ENCODE measurements at places on chromosomes 11 and 22.

DNA sequence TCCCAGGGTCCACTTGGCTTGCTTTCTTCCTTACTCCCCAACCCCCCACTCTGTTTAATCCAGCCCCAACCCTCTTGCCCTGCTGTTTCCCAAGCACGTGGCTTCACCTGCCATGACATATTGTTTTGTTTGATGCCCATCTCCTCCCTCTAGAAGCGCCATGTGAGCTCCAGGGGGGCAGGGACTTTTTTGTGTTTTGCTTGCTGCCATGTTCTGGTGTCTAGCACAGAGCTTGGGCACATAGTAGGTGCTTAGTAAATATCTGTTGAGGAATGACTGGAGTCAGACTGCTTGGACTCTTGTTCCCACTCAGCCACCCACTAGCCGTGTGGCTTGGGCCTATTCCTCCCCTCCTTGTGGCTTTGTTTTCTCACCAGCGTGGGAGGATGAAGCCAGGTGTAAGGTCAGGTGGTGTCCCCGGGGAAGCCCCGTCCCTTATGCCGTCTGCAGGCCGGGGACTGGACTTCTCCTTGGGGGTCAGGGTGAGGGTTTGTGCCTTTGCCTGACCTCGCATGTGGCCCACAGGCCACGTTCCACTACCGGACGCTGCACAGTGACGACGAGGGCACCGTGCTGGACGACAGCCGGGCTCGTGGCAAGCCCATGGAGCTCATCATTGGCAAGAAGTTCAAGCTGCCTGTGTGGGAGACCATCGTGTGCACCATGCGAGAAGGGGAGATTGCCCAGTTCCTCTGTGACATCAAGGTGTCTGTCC lies 3.8 kb downstream of the AIP start:
- no peak for DNase-seq

DNA sequence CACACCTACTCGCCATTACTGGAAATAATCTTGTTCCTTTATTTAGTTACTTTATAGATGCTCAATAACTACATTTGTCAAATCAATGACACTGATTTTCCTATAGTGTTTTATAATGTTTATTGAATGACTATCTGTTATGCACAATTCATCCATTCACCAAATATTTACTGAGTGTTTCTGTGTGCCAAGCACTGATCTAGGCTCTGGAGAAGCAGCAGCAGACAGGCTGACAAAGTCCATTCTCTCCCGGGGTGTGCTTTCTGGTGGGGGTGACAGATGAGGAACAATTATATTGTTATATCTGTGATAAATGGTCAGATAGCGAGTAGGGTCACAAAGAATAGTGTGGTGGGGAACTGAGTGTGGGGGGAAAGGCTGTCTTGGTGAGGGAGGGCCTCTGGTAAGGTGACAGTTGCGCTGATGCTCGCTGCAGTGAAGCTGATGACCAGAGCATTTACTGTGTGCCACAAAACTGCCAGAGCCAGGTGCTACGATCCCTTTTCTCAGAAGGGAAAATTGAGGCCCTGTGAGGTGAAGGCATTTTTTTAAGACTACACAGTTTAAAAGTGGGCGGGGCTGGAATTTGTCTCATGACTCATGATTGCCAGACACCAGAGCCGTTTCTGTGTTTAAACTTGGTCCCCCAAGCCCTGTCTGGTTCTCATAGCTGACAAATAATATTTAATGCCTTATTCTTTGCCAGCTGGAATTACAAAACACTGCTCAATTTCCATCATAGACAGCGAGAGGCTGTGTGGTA lies 10.2 kb downstream of the PACS1 start:
- DNase-seq, result no peak

GRCh38 chr11:81840380-81840779 lies 893.3 kb downstream of the FAM181B start:
- no peak for DNase-seq

- DNase-seq, result no peak
These were observed 37.8 kb downstream of the SCN3B start for GRCh38 chr11:123616505-123617198.

DNA sequence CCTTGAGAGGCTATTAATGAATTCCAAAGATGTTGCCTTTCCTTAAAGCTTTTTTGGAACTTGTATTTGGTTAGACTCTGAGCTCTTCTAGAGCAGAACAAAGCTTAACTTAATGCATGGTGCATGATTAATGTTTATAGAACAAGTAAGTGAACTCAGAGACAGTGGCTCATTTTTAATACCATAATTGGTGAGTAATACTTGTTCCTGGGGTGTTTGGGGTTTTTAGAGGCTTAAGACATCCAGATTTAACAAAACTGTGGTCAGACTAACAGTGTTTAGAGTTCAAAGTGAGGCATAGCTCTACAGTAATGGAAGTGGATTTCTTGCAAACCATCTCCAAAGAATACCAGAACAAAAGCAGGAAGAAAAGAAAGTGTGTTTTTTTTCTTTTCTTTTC lies 73.7 kb upstream of the CTSC start:
- DNase-seq, result no peak

DNA sequence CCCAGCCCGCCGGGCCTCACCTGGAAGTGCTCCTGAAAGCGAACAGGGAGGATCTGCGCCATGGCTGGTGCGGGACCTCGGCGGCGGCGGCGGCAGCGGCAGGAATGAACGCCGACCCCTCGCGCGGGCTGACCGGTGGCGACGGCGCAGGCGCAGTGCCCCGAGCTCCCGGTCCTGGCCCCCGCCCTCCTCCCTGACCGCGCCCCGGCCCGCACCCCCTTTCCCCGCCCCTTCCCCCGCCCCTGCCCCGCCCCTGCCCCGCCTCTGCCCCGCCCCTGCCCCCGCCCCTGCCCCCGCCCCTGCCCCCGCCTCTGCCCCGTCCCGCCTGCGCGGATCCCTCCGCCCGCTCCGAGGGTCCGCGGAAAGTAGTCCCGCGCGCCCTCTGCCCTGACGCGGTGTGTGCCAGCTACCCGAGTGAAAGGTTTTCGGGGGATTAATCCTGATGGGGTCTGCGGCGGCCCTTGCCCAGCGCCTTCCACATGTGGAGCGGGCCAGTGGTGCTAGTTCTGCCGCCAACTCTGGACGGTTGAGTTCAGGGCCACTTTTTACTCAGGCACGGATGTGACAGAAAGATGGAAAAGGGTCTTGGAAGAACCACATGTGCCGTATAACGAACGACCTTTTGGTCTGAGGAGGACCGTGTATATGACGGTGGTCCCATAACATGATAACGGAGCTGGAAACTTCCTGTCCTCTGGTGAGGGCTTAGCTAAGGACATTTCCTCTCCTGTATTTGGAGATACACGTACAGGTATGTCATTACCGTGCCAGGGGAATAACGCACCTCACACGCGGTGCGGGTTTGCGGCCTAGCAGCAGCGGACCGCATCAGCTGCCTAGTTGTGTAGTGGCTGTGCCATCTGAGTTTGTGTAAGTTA lies at the start of gene CLTCL1:
TSS of gene CLTCL1 (minus strand) at position 140 of the 878 bp plus-strand sequence. CDS start at position 62, 78 bp downstream.
- peak; percentile 23 for DNase-seq

GRCh38 chr11:87466223-87466622 lies 428.5 kb downstream of the TMEM135 start:
- DNase-seq, result no peak

DNA sequence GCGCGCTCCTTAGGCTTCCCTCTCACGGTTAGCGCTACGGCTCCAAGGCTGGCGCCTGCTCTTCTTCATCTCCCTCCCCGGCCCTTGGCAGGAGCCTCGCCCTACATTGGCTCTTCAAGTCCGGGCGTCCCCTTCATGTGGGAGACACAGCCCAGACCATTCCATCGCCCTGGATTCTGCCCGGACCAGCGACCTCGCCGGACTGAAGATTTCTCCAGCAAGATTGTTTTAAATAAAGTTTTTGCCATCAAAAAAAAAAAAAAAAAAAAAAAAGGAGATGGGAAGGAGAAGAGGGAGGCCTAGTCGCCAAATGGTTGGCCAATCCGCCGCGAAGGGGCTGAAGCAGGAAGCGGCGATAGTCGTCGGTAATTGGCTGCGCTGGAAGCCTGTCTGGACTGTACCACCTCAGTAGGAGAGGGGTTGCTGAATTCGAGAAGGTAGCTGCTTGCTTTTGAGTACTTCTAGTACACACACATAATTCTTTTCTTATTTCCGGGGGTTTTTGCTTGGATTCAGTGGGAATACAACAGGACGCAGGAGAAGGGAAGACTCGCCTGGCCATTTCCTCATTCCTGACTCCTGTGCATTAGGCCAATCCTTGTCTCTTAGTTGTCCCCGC lies 688 bp upstream of the ZDHHC5 start:
- peak; percentile 97 for DNase-seq

DNA sequence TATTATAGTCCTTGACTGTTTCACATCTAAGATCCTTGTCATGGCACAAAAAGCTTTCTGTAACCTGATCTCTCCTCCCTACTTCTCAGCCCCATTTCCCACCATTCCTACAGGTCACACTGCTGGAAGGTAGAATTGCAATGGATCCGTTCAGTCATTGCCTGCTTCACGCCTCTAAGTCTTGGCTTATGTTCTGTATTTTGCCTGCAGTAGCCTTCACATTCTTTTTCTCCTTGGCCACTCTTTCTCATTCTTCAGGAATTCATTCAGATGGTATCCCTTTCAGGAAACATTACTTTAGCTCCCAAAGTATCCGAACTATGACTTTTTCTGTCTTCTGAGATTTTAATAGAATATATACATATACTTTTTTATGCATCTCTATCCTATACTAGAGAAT lies 731.5 kb downstream of the NTM start:
- DNase-seq, result no peak

GRCh38 chr11:96481771-96482170 lies 92.0 kb downstream of the JRKL start:
- no peak for DNase-seq

- no peak for DNase-seq
These were observed 127.5 kb downstream of the SIK3 start for GRCh38 chr11:116970485-116971292.

DNA sequence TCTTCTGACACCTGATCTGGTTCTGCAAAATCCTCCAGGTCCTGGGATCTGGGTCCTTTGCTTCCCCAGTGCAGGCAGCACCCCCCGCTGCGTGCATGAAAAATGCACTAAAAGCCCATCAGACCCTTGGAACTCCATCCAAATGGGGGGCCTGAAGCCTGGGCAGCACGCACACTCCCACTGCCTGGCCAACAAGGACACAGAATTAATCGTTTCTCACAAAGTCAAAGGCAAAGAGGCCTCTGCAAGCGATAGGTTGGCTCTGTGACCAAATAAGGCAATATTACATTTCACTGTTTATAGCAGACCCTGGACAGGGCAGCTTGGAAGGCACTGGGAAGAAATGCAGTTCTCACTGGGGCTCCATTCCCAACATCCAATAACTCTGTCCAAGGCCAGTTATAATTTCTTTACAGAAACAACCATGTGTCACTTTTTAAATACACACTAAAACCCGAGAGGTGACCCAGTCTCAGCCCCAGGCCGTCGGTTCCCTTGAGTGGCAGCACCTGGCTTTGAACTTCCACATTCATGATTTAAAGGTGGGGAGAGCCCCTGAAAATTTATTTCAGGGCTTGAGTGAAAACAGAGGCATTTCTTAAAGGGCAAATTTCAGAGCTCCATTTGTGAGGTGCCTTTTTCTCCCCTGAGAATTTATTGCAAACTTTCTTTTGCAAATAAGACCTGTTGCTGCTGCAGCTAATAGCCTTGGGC lies 114.4 kb upstream of the ANO1 start:
- no peak for DNase-seq

DNA sequence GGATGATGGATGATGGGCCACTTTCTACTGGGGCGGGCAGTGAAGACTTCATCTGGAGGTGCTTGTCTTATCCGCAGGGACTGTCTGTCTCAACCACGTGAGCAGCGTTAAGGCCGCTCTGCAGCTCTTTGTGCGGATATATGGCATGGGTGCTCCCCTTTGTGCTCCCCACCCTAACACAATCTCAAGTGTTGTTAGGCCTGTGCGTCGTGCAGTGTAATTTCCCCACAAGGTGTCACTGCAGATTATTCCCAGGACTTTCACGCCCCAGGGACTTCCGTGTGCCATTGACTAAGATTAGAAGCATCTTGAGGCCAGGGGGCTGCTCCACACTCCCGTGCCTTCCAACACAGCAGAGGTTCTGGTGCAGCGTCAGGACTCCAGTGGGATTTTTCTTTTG lies 65.3 kb downstream of the TBC1D22A start:
- DNase-seq, result no peak

DNA sequence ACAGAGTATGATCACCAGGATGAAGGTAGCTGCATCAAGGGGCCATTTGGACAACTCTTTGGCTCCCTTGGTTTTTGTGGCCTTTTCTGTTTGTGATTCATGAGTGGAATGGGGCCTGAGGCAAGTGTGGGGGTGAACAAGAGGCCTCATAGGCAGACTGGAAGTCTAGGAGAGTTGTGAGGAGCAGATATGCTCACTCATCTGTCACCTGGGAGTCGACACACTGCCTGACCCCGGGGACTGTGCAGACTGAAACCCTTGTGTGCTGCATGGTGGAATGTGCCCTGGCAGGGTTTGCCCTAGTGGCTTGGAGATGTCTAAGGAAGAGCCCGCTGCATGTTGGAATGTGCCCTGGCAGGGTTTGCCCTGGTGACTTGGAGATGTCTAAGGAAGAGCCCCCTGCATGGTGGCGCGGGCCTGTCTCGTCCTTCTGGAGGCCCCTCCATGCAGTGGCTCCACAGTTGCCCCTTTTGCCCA lies 60.0 kb downstream of the MED15 start:
- no peak for DNase-seq

- no peak for DNase-seq
These were observed 439.8 kb downstream of the TBC1D22A start for GRCh38 chr22:47201996-47202818.

- peak; percentile 51 for DNase-seq
These were observed 72.6 kb downstream of the HIPK3 start for GRCh38 chr11:33329705-33330329.

- DNase-seq, result no peak
These were observed 3.4 kb upstream of the RCOR2 start for GRCh38 chr11:63920126-63920938.

DNA sequence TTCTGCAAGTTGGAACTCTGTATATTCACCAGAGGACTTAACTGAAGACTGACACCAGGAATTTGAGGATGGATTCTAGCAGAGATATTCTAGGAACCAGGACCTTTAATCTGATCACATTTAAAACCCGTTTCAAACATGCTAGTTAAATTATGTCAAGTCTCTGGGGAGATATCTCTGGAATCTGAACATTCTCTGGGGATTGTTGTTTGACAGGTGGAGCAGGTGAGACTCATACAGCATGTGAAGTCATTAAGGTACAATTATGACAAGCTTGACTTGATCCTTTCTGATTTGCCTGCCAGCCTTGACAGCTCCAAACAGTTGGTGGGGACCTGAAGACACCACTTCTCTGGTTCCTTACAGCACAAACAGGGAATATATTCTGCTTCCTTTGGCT lies 100.3 kb downstream of the FAT3 start:
- DNase-seq, result no peak

Measured in DMS153 (cell line).